ENCODE measurements at places on chromosomes 13 and 19.
A peak's percentile ranks its signal among the peaks of the same experiment; 100 is the strongest.

DNA sequence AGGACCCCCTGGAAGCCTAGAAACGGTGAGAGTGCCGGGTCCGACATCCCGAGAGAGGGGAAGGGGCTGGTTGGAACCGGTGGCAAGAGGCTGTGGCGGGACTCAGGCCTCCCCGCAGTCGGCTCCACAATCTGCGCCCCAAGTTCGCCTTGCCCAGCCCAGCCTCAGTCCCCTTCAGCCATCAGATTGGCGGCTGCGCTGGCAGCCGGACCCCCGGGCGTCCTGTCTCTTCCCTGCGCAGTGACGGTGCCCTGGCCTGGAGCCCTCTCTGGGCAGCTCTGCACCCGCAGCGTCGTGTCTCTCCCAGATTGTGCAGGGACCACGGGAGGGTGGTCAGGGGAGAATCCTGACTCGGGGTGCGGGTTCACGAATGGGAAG is 315 bp downstream of the ZNF492 start:
- DNase-seq = no peak

DNA sequence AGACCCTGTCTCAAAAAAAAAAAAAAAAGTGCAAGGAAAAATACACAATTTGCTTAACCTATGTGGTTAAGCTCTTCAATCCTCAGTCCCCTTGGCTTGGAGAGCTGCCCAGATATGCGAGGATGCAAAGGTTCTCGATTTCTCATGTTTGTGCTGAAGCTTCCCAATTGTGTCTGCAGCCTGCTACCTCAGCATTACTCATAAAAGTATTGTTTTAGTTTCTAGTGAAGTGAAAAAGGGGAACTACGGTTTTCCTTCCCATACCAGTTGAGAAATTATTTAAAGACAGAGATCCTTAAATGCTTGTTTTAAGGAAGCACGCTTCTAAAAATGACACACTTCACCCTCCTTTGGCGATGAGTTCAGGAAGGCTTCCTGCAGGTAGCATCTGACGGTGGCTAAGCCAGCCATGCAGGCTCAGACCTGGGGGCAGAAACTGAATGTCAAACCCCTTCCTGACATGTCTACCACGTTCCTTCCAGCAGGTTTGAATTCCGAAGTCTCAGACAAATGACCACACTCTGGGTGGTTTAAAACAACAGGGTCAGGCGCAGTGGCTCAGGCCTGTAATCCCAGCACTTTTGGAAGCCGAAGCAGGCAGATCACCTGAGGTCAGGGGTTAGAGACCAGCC is 47.9 kb downstream of the RUBCNL start:
- peak; percentile 53 for DNase-seq

DNA sequence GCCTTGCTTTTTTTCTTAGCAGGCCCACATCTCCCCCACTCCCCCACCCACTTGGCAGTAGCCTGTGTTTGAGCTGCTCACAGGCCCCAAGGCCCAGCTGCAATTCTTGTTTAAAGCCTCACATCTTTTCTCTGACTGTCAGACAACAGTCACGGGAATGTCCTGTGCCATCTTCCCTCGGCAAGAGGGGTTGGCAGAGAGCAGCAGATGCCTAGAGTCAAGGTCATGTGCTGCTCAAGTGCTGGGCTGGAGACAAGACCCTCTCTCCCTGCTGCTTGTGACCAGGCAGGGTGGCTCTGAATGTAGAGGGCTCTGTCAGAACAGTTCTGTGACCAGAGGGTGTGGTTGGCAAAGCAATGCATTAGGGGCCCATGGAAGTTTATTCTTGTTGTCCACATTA is 47.4 kb downstream of the BBC3 start:
- peak; percentile 28 for DNase-seq

GRCh38 chr13:46360604-46361003 is 26.4 kb downstream of the RUBCNL start:
- DNase-seq = no peak

- no peak for DNase-seq
Observed at GRCh38 chr19:46365561-46365960, 18.7 kb downstream of the PPP5C start.

- no peak for DNase-seq
Observed at GRCh38 chr13:109577191-109577700, 209.1 kb downstream of the IRS2 start.

GRCh38 chr19:3725640-3726310 is 17.6 kb downstream of the TJP3 start:
- DNase-seq = no peak

GRCh38 chr13:39095500-39095899 is 57.2 kb downstream of the NHLRC3 start:
- DNase-seq = no peak

DNA sequence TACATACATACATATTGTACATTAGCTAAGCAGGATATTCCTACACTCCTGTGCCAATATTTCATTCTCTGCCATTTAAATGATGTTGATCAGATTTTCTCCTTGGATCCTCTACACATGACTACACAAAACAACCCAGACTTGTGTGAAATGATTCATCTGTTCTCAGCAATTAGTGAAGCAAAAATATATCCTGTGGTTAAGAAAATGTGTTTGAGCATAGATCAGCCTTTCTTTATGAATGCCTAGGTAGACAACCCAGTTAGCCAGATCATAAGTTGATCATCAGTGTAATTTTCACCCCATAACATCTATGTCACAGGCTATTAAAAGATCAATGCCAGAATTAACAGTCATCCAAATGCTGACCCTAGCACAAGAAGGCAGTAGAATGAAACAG is 275.2 kb upstream of the EDNRB start:
- DNase-seq = no peak

- DNase-seq = no peak
Observed at GRCh38 chr19:7246601-7247000, 47.6 kb downstream of the INSR start.

GRCh38 chr19:15584095-15584494 is 30.9 kb upstream of the CYP4F8 start:
- no peak for DNase-seq

All from Ammon's horn (tissue), 1 donor.